B cell (primary cell): ENCODE measurements at places on chromosomes 4 and X. TPM values are rescaled to one million over a fixed set of nuclear protein-coding genes. Genes with fewer than 3 reads are reported as not detected.

The FGFBP2 gene
- total RNA-seq: 0.59 TPM in 1 of 2 replicates, not detected in the other

The TRAM1L1 gene
- not detected in 2 replicates for total RNA-seq

The ZNF732 gene
- not detected in 2 replicates for total RNA-seq

The VCX gene
- total RNA-seq: not detected in 2 replicates

The CRMP1 gene
- 0.10 TPM in 1 of 2 replicates, not detected in the other for total RNA-seq

The SSX1 gene
- not detected in 2 replicates for total RNA-seq

- no peak for DNase-seq
- no peaks in the 10 kb centered on the region for H3K27me3 ChIP-seq
- no peaks in the 10 kb centered on the region for H3K4me1 ChIP-seq
These were observed 76.2 kb upstream of the PLAC1 start for GRCh38 chrX:134734466-134734952.

DNA sequence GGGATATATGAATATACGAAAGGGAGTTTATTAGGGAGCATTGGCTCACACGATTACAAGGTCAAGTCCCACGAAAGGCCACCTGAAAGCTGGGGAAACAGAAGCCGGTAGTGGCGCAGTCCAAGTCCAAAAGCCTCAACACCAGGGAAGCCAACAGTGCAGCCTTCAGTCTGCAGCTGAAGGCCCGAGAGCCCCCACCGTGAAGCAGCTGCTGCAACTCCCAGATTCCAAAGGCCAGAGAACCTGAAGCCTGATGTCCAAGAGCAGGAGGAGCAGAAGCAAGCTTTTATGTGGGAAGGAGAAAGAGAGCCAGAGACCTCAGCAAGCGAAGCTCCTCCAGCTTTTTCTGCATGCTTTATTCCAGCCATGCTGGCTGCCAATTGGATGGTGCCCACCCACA, 275.8 kb downstream of the PTTG2 start:
- H3K36me3 ChIP-seq: no peaks in the 10 kb centered on the region
- no peaks in the 10 kb centered on the region for H3K27me3 ChIP-seq
- H3K4me1 ChIP-seq: no peaks in the 10 kb centered on the region
- no peak overlapping the region for H3K4me3 ChIP-seq
- DNase-seq: no peak

- no peaks in the 10 kb centered on the region for H3K4me1 ChIP-seq
- no peak overlapping the region for H3K4me3 ChIP-seq
- no peaks in the 10 kb centered on the region for H3K36me3 ChIP-seq
- DNase-seq: no peak
These were observed 56.0 kb upstream of the BCLAF3 start for GRCh38 chrX:20046864-20047263.

DNA sequence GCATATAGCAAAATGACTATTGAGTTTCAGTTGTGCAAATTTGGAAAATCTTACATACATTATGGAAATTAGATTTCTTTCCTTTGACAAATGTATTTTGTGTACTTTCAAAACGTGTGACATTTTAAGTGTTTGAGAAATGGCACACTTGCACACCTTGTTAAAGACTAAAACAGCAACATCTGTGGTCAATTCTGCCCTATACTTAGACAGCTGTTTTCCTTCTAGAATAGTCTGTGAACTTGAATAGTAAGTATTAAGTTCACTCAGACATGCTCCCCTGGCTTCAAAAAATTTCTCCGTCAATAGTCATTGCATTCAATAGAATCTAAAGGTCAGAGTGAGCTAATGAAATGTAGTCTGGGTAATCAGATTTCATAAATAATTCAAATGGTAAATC, 21.7 kb upstream of the TBC1D9 start:
- no peak overlapping the region for H3K4me3 ChIP-seq
- peaks cover 17% of the 10 kb centered on the region for H3K4me1 ChIP-seq
- H3K36me3 ChIP-seq: no peaks in the 10 kb centered on the region
- DNase-seq: no peak
- H3K27ac ChIP-seq: no peak overlapping the region

DNA sequence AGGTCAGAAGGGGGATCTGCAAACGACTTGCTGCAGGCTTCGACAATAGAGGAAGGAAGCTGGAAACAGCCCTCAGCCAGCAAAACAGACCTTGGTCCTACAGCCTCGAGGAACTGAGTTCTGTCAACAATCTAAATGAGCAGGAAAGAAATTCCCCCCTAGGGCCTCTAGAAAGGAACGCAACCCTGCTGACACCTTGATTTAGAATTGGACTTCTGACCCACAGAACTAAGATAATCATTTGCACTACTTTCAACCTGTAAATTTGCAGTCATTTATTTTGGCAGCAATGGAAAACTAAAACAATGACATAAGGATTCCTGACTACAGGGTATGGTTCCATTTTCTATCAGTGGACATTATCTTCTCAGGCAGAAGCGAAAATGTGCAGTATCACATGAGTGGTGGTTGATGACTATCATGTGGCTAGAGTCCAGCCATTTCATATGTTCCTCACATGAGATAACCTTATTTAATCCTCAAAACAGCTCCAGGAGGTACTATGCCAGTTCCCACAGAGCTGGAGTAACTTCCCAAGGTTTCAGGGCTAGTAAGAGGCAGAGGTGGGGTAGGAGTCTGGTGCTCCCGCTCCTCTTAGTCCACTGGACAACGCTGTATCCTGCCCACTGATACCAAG, 61.6 kb downstream of the SAT1 start:
- H3K4me3 ChIP-seq: no peak overlapping the region
- no peaks in the 10 kb centered on the region for H3K27me3 ChIP-seq
- no peaks in the 10 kb centered on the region for H3K4me1 ChIP-seq
- DNase-seq: no peak
- H3K27ac ChIP-seq: no peak overlapping the region

- H3K36me3 ChIP-seq: peaks cover 20% of the 10 kb centered on the region
- DNase-seq: no peak
- peaks cover 3% of the 10 kb centered on the region for H3K27me3 ChIP-seq
These were observed 775 bp downstream of the GRPEL1 start for GRCh38 chr4:7067126-7067451.

- H3K27ac ChIP-seq: no peak overlapping the region
- H3K36me3 ChIP-seq: no peaks in the 10 kb centered on the region
- no peaks in the 10 kb centered on the region for H3K4me1 ChIP-seq
- no peaks in the 10 kb centered on the region for H3K27me3 ChIP-seq
These were observed 423.4 kb downstream of the PDHA2 start for GRCh38 chr4:96263291-96263690.

DNA sequence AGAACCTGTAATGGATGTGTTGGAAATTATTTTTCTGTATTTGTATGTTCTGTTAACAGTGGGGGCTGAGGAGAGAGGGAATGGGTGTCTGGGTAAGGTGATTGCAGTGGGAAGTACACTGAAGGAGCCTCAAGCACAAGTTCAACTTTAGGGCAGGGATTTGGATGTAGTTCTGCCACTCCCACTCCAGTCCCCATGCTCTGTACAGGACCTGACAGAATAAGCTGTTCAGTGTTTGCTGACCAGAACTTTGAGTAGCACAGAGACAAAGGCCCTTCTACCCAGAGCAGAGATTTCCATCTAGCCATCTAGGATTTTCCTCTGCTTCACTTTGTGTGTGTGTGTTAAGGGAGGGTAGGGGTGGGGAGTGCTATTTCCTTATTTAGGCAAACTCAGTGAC, 49.2 kb downstream of the VSIG4 start:
- no peak for DNase-seq
- H3K27ac ChIP-seq: no peak overlapping the region
- H3K27me3 ChIP-seq: no peaks in the 10 kb centered on the region
- peaks cover 30% of the 10 kb centered on the region for H3K4me1 ChIP-seq

GRCh38 chrX:107731831-107732502, 43.6 kb downstream of the TSC22D3 start:
- no peaks in the 10 kb centered on the region for H3K27me3 ChIP-seq
- no peak overlapping the region for H3K4me3 ChIP-seq
- H3K36me3 ChIP-seq: no peaks in the 10 kb centered on the region
- H3K27ac ChIP-seq: no peak overlapping the region
- no peak for DNase-seq

GRCh38 chr4:66575008-66575696, 904.9 kb upstream of the EPHA5 start:
- no peaks in the 10 kb centered on the region for H3K4me1 ChIP-seq
- no peaks in the 10 kb centered on the region for H3K36me3 ChIP-seq
- H3K4me3 ChIP-seq: no peak overlapping the region
- DNase-seq: no peak

- H3K36me3 ChIP-seq: no peaks in the 10 kb centered on the region
- H3K4me3 ChIP-seq: no peak overlapping the region
- H3K27me3 ChIP-seq: no peaks in the 10 kb centered on the region
- DNase-seq: no peak
These were observed 44.8 kb downstream of the MOB1B start for GRCh38 chr4:70946939-70947338.

GRCh38 chr4:127012549-127012948, 620.2 kb upstream of the INTU start:
- H3K36me3 ChIP-seq: no peaks in the 10 kb centered on the region
- DNase-seq: no peak
- H3K4me3 ChIP-seq: no peak overlapping the region
- no peak overlapping the region for H3K27ac ChIP-seq
